Right renal cortex interstitium (tissue), 3 donors: ENCODE measurements at places on chromosomes 13 and 19. TPM values are rescaled to one million over a fixed set of nuclear protein-coding genes. Genes with fewer than 3 reads are reported as not detected.

DNA sequence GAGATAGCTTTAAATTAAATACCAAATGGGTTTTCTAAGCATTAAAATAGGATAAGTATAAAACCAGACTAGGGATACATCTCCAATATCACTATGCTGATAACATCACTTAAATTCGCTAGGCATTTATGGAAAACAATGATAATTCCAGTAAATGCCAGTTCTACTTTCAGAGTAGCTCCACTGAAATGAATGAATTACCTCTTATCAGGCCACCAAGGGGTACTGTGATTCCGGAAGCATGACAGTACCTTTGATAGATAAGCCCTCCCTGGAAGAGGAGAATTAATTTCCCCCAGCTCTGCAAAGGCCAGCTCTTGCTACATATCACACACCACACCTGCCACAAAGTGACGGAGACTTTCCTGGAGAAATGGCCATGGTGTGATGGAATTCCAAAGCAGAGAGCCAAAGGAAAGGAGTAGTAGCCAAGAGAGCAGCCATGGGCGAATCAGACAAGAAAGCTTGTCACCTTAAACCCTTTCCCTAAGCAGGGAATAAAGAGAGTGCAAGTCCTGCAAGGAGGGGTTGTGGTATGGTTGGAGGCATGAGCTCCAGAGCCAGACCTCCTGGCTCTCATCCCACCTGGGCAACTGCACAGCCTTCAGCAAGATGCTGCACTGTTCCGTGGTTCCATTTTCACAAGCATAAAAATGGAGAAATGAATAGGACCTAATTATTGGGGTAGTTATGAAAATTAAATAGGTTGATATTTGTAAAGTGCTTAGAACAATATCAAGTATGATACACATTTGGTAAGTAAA, 423.1 kb downstream of the FGF14 start:
- no peak for DNase-seq

DNA sequence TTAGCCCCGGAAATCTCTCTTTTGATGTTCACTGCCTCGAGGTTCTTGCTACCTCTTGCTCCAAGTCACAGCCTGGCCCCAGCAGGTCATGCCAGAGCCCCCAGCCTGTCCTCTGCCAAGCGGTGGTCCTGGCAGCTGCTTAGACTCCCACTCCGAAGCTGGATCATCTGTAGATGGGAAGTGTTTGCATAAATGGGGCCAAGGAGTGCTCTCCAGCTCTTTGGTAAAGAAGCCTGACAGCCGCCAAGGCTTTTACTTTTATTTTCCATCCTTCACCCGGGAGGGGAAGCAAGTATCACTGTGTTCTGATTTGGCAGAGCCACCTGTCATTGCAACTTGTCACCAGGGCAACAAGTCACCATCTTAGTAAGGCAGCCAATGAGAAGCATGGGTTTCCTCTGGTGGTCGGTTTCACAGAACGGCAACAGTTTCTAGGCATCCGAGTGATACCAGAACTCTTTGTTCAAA, 10.6 kb upstream of the RETN start:
- no peak for DNase-seq

DNA sequence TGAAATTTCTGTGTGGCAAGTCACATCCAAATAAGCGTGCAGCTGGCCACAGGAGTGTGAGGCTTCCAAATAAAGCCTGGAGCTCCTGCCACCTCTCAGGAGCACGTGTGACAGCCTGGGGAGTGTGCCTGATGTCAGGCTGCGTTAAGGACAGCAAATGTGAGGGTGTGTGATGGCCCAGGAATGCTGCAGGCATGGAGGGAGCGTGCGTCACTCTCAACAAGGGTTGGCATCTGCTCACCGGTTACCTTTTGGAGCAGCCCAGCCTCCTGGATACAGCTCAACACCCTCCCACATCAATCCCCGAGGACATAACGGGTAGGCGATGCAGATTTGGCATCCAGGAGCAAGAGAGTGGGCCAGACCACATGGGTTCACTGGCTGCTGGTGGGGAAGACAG, 19.0 kb downstream of the NUMBL start:
- DNase-seq = no peak

- no peak for DNase-seq
These were observed 30.3 kb downstream of the ZNF763 start for GRCh38 chr19:11995174-11995573.

- no peak for DNase-seq
These were observed 17.8 kb downstream of the KCTD15 start for GRCh38 chr19:33814181-33815165.

DNA sequence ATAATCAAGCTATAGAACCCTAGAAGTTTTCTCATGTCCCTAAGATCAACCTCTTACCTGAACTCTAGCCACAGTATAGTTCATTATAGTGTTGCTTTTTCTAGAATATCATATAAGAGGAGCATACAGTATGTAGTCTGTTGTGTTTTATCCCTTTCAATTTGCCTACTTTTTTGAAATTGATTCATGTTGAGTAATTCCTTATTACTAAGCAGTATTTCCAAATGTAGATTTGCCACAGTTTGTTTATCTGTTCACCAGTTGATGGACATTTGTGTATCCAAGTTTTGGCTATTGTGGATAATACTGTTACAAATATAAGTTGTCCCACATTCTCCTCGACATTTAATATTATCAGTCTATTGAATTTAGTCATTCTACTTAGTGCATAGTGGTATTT, 138.0 kb downstream of the LMO7 start:
- DNase-seq = no peak

GRCh38 chr19:34662919-34663318, 14.0 kb downstream of the SCGB2B2 start:
- DNase-seq = no peak

DNA sequence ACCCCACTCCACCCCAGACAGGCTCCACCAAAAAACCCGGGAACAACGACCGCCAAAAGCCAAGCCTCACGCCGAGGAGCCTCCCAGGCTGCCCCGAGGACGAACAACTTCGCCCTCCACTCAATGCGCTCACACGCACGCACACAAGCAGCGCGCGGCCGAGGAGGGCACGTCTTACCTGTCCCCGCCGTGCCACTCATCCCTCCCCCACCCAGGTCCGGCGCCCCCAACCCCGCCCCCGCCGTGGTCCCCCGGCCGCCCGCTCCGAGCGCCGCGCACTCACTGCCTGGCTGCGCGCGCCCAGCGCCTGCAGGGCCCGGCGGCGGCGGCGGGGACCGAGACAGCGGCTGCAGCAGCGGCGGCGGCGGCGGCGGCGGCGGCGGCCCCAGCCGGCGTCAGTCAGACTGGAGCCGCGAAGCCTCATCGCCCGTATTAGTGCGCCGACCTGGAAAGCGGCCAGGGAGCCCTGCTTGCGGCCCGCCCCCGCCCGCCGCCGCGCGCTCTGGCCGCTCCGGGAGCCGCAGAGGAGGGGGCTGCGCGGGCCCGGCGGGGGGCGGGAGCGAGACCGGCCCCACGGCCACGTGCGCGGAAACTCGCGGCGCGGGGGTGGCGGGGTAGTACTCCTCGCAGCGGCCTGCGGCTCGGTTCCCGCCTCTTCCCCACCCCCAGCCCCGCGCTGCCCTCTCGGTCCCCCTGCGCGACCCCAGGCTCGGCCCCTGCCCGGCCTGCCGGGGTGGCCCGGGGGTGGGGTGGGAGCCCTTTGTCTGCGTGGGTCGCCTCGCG, at the start of gene SMAD9:
TSS of gene SMAD9 (minus strand) at position 406 of the 783 bp plus-strand sequence. CDS start 40,549 bp downstream, outside the sequence.
- DNase-seq = no peak

GRCh38 chr19:54302257-54302656, 10.7 kb downstream of the LILRA5 start:
- DNase-seq = no peak

GRCh38 chr13:98526182-98526512, 50.8 kb downstream of the STK24 start:
- DNase-seq = no peak

DNA sequence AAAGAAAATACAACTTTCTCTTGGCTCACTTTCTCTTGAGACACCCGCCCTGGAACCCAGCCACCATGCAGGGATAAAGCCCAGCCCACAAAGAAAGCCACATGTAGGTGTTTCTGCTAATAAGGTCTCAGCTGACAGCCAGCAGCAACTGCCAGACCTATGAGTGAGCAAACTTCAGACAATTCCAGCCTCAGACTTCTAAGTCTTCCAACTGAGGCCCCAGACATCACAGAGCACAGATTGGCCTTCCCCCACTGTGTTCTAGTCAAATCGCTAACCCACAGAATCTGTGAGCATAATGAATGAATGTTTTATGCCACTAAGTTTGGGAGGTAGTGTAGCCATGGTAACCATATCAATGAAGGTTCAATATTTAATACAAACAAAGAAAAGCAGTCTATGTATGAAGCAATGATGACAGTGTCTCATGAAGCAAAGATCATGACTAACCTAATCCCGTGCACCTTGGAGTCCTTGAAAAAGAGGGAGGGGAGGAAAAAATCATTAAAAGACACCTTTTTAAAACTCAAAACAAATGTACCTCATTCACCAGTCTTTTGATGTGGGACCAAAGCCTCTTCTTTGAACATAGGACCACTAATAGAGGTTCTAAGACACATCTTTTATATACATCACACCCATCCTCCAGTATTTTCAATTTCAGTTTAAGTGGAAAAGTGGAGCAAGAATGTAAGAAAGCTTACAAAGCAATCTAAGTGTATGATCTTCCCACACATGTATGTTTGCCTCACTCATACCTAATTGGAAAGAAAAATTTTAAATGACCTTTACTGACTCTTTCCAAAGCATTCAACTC, 6.2 kb downstream of the MRPS31 start:
- no peak for DNase-seq

GRCh38 chr19:56341948-56342347, 27.3 kb upstream of the ZSCAN5A start:
- DNase-seq = no peak

DNA sequence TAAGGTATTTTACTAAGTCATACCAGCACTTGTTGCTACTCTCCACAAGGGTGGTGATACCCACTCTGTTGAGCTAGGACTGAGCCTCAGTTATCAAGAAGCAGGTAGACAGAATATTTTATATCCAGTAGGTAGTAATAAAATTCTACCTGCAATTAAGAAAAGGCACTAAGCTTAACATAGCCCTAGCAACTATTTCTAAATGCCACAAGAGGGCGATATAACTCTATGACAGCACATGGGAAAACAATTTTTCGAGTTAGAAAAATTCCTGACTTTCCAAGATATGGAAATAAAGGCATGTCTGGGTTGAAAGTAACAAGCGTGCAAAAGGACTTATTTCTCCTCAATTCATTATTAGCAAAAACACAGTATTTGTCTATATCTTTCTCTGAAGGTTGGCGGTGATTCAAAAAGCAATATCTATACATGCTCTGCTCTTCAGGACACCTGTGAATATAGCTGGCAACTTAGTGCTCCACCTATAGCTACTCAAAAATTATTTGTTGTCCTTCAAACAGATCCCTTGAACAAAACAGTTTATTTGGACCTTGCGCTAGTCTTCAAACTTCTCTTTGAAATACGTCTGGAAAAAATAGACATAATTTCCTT, 14.7 kb downstream of the CCDC169 start:
- no peak for DNase-seq

- no peak for DNase-seq
These were observed 29.0 kb downstream of the GPX4 start for GRCh38 chr19:1132552-1133383.

- no peak for DNase-seq
These were observed 22.0 kb downstream of the BLOC1S3 start for GRCh38 chr19:45200568-45200967.

DNA sequence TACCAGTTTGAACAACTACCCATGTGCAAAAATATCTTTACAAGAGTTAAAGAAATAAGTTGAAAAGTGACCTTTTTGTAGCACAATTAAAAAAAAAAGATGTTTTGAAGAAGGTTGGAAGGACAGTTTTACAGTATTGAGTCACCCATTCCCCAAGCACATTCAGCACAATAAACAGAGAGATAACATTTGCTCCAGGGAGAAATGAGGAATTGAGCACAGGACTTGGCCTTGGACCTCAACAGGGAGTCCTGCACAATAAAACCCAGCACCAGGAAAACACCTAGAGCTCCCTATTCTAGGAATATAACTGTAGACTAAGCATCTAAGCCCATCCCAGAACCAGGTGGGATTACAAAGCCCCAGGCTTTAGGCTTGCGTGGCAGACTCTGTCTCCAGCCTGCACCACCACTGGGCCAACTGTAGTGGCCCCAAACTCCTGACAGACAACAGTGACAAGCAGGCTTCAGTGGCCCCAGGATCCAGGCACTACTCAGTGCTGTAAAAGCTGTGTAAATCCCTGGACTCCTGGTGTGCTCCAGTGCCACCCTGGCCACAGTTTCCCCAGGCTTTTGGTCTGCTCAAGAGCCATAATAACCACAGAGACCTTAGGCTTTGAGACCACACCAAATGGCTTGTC, 857.2 kb downstream of the SLITRK1 start:
- DNase-seq = no peak

GRCh38 chr13:40060296-40061007, 405.0 kb downstream of the COG6 start:
- no peak for DNase-seq

- no peak for DNase-seq
These were observed 1068.4 kb upstream of the SPRY2 start for GRCh38 chr13:81409284-81409683.

GRCh38 chr19:18610556-18611326, 1.9 kb upstream of the TMEM59L start:
- DNase-seq = no peak

GRCh38 chr19:33582914-33583313, 38.8 kb upstream of the CHST8 start:
- DNase-seq = no peak

DNA sequence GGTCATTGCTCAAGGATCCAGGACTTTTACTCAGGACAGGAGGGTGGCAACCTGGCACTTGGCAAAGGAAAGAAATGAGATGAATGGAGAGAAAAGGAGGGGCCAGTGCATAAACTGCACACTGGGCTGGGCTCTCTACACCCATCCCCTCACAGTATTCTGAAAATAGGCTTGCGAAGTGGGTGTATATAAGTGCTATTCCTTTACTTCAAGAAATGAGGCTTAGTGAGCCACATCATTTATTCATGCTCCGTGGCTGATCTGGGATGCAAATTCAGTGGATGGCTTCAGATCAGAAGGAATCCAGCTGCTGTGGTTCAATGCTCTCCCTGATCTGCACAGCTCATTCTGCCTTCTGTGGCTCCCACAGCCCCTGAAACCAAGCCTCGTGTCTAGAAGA, 297.7 kb downstream of the UQCRFS1 start:
- DNase-seq = no peak

- DNase-seq = no peak
These were observed 47.8 kb downstream of the UBL3 start for GRCh38 chr13:29802621-29803020.

Gene MYPOP
- polyA plus RNA-seq = 3.8 TPM

Gene ZNF431
- 16.3 TPM for polyA plus RNA-seq

Gene C19orf38
- polyA plus RNA-seq = 1.7 TPM

Gene GRK1
- 0.13 TPM for polyA plus RNA-seq

Gene ZNF8
- polyA plus RNA-seq = 6.6 TPM

Gene ACER1
- not detected for polyA plus RNA-seq

Gene PGLYRP2
- polyA plus RNA-seq = not detected

Gene NPHS1
- 126 TPM for polyA plus RNA-seq

Gene KLF12
- 27.1 TPM for polyA plus RNA-seq

Gene KISS1R
- polyA plus RNA-seq = 0.67 TPM
